Psoas muscle (tissue), 8 donors: ENCODE measurements at places on chromosomes 2 and 18.

DNA sequence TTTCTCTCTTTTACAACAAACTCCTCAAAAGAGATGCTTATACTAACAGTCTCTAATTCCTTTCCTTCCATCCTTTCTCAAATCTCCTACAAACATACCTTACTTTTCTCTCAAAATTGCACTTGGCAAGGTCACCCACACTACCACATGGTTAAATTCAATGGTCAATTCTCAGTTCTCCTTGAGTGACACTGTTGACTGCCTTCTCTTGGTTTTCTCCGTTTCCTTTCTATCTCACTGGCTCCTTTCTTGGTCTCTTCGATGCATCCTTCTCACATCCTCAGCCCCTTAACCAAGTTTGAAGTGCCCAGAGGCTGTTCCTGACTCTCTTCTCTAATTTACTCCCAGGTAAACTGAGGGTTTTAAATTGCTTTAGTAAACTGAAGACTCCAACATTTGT, 12.5 kb downstream of the C1D start:
- no peak for DNase-seq

DNA sequence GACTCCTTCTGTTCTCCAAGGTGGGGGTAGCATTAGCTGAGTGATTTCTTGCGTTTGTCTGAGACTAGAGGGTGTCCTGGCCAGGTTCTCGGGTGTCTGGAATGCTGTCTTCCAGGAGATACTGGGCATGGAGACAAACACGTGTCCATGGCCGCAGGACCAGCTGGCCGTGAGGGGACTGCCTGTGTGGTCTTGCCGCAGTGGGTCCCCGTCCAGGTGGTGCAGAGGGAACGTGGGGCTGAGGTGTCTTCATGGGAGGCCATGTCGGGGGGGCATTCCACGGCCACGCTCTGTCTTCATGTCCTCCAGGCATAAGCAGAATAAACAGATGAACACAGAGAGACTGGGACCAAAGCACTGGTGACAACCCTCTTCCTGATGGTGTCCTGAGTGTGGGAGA, 66.6 kb downstream of the SMIM21 start:
- DNase-seq: no peak

DNA sequence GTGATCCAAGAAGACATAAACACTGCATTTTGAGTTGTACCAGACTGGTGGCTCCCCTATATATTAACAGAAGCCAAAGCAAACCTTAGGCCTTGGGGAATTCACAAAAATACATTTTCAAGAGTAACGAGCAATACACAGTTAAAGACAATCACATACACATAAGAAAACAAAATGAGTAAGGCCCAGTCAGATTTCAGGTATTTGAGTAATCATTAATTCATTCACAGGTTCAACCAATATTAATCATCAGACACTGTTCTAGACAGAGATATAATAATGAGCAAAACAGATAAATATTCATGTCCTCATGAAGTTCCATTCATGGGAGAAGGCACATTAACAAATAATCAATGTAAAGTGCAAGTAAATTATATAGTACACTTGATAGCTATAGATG, 9.6 kb downstream of the STPG4 start:
- DNase-seq: no peak

DNA sequence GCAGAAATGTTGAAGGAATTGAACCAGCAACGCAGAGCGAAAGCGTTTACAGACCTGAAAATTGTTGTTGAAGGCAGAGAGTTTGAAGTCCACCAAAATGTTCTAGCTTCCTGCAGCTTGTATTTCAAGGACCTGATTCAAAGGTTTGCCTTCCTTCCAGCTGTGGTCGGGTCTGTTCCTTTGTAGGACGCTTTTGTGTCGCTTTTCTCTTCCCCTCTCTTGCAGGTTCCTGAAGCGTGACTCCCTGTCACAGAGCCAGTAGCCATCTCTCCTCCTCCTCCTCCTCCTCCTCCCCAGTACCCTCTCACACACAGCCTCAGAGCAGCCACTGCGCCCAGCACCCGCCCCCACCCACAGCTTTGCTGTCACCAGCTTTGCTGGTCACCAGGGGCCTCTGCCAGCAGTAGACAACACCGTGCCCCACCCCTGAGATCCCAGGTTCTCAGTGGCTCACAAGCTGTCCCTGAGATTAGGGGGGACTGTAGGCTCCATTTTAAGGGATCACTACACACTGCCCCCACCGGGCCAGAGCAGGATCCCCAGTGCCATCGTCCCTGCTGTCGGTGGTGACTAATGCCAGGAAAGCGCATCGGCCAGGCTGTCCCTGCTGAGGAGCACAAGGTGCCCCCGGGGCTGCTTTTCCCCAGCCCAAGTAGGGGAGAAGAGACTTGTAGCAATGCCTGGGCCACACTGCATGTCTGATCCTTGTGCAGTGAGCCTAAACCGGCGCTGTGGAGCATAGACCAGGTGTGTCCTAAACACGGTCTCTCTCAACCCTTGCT, 242.3 kb downstream of the ATAD2B start:
- DNase-seq: no peak

GRCh38 chr2:64860276-64860885, 128.8 kb upstream of the SLC1A4 start:
- DNase-seq: no peak
